ENCODE measurements at places on chromosomes 12 and 14.

GRCh38 chr12:75977952-75978671 is 53.5 kb downstream of the PHLDA1 start:
- DNase-seq = peak; percentile 95

DNA sequence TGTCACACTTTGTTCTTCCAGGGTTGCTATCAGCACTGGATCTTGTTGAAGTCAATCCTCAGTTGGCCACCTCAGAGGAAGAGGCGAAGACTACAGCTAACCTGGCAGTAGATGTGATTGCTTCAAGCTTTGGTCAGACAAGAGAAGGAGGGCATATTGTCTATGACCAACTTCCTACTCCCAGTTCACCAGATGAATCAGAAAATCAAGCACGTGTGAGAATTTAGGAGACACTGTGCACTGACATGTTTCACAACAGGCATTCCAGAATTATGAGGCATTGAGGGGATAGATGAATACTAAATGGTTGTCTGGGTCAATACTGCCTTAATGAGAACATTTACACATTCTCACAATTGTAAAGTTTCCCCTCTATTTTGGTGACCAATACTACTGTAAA is 23.7 kb downstream of the VTI1B start:
- DNase-seq = no peak

GRCh38 chr14:57392830-57393229 is 2.4 kb downstream of the NAA30 start:
- no peak for DNase-seq

DNA sequence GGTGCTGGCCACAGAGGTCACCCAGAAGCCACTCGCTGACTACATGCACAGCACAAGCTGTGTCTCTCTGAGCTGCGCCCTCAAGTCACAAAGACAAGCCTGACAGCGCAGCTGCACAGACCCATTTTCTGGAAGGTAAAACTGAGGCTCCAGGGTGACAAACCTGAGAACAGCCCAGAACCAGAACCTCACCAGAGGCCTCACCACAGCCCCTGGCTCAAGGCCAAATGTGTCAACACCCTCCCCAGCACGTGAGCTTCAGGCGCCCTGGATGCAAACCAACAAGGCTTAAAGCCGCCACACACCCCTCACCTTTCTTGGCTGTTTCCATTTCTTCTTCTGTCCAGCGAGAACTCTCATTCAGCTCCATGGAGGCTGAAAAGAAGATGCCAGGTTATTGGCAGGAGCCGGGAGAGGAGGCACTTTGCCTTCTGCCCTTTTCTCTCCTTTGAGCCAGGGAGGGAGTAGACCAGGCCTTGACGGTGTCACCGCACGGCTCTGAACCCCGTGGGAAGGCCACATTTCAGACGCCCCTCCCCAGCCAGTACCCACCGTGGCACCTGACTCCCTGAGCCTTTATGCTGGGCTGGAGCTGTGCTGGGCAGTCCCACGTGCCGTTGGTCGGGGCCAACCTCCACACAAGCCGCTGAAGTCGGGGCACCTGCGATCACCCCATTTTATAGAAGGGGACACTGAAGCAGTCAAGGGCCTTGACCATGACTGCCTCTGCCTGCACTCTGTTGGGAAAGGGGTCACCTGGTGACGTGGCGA is 103.1 kb downstream of the RFLNA start:
- DNase-seq = no peak

GRCh38 chr14:33932576-33933345 is 18.1 kb downstream of the EGLN3 start:
- peak; percentile 34 for DNase-seq

GRCh38 chr12:59823567-59823966 is 227.7 kb downstream of the SLC16A7 start:
- DNase-seq = no peak

- peak; percentile 89 for DNase-seq
Measured at GRCh38 chr12:109518820-109519665, 41.6 kb downstream of the UBE3B start.

DNA sequence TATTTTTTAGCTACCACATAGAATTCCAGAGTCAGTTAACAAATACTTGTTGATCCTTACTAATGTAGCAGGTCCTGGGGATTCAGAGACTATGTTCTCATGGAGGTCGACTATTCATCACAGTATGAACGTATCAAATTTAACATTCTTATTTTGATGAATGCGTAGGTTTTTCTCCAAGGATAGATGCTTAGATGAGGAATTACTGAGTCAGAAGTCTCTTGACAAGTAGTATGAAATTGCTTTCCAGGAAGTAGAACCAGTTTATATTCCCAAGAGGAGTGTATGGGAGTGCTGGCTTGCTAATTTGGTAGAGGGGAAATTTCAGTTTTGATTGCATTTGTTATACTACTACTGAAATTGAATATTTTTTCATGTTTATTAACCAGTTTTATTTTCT is 42.8 kb upstream of the CRADD start:
- DNase-seq = peak; percentile 35

DNA sequence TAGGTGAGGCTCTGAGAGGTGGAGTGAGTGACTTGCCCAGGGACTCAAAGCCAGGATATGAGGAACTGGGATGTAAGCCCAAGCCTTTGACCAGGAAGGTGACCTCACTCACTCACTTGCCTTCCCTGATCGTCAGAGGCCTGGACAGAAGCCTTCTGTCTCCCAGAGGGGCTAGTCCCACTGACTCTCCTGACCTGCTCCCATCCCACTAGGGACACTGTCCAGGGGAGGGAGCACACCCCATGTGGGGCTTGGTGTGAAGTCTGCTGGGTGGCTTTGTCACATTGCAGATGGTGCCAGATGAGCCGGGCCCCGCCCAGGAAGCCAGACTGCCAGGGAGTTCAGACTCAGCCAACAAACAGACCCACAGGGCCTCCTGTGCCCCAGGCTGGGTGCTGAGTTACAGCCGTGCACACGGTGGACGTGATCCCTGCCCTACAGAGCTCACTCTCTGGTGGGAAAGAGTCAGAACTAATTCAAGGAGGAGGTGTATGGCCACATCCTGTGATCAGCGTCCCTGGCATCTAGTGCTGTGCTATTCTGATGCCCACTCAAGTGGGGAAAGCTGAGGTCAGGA is 28.3 kb downstream of the MMAB start:
- DNase-seq = no peak

DNA sequence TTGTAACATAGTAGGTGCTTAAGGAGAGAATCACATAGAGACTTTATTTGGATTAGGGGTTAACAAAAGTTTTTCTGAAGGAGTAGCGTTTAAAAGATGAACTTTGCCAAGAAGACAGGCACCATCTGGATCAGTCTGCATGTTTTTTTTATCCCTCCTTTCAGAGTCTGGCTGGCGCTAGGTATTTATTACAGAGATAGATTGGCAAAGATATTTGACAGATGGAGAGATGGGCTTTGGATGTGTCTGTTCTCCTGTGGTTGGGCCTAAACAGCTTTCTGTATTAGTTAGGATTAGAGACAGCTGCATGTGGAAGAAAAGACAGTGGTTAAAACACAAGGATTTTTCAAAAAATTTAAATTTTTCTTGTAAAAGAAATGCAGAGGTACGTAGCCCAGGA is 133.9 kb downstream of the C12orf75 start:
- no peak for DNase-seq

GRCh38 chr12:102570256-102570655 is 89.9 kb upstream of the IGF1 start:
- no peak for DNase-seq

DNA sequence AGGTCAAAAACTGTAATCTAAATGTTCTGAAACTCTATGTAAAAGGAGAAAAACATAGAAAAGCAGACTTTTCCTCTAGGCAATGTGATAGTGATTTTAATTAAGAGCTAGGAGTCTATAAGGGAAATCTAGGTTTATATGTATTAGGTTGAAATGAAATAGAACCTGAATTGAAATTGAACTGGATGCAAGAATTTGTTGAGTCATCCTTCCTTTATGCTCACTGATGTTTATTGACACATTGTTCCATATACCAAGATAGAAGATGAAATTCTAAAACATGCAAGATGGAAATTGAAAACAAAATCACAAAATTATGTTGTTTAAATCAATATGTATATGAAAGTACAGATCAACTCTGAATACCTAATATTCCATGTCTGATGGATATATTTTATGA is 170.4 kb upstream of the FLRT2 start:
- no peak for DNase-seq

DNA sequence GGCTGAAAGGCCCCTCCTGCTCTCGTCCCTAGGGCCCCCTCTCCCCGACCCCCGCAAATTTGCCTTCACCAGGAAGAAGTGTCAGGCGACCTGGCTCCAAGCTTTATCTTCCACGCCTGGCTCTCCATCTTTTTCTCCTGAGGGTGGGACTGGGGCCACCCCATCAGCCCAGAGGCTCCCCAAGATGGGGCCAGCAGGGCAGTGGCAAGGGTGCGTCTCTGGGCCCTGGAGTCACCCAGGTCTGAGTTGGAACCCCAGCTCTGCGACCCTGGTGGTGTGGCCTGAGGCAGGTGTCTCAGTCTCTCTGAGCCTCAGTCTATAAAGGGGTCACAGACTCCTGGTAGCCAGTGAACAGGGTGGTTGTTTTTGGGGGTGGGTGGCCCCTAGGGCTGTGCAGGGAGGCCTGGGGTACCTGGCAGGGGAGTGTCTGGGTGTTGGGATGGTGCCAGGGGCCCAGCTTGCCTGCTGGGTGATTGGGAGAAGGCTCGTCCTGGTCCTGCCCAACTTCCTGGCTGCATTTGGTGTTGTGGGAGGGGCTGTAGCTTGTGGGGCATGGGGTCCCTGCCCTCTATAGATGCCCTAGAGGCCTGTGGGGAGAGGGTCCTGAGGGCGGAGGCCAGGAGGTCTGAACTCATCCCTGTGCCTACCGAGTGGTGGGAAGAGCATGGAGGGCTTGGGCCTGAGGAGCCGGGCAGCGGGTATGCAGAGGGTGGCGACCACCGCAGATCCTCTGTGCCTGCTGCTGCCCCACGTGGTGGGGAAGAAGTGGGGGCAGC is 7.6 kb downstream of the KIF26A start:
- no peak for DNase-seq

DNA sequence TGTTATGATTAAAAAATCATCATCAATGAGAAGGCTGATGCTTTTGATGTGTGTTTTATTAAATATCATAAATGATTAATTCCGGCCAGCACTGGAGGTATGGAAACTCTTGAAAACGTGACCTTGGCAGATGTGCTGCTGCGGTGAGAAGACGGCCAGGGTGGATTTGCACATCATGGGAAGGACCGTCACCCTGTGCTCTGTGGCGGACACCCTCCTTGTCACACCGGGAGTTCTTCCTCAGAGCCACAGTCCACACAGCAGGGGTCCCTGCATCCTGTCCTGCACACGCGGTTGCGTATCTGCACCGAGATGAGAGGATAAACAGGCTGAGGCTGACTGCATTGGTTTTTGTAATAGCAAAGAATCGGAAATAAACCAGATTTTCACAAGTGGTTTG is 33.5 kb downstream of the FZD10 start:
- no peak for DNase-seq

GRCh38 chr14:102602421-102603292 is 10.2 kb downstream of the RCOR1 start:
- no peak for DNase-seq

- DNase-seq = no peak
Measured at GRCh38 chr12:27999521-27999920, 27.0 kb upstream of the PTHLH start.

DNA sequence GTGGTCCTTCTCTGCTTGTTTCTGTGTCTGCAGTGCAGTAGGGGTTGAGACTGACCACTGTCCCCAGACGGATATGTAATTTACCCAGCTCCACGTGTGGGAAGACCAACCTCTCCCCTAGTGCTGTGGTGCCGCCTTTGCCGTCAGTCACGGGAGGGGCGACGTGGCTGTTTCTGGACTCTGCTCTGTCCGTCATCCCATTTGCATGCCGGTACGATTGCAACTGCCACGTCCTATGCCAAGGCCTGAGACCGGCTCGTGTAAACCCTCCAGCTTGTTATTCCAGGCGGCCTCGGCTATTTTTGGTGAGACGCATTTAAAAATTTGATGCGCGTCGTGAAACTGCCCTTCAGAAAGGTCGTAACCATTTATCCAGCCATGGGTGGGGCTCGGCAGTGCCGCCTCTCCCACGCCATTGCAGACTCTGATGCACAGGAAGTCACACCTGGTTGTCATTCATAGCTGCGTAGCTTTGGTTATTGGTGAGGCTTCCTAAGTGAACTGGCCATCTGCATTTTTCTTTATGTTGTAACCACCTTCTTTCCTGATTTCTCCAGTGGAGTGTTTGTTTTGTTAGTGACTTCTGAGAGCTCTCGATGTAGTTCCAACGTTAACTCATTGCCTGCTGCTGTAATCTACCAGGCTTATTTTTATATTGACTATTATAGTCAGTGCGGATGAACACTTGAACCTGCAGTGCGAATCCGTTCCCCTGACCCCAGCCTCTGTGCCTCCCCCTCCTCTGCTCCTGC is 75.1 kb downstream of the ADGRD1 start:
- no peak for DNase-seq

- no peak for DNase-seq
Measured at GRCh38 chr12:1122786-1123185, 131.8 kb downstream of the ERC1 start.

- no peak for DNase-seq
Measured at GRCh38 chr14:26655128-26655527, 57.3 kb upstream of the NOVA1 start.

DNA sequence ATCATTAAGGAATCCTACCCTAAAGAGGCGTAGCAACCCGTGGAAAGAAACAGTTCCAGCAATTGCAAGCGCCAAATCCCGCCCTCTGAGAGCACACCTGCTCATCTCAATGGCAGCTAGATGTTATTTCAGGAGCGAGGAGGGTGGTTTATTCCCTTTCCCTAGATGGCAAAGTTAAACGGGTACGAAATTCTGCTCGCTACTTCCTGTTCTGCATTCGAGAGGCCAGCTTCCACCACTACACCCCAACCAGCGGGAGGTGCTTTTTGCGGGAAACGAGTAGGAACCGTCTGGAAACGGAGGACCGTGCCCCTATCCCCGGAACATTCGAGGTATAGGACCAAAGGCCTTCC is 536 bp downstream of the VPS29 start:
- DNase-seq = peak; percentile 35

GRCh38 chr12:80894179-80894578 is 43.6 kb downstream of the LIN7A start:
- no peak for DNase-seq

DNA sequence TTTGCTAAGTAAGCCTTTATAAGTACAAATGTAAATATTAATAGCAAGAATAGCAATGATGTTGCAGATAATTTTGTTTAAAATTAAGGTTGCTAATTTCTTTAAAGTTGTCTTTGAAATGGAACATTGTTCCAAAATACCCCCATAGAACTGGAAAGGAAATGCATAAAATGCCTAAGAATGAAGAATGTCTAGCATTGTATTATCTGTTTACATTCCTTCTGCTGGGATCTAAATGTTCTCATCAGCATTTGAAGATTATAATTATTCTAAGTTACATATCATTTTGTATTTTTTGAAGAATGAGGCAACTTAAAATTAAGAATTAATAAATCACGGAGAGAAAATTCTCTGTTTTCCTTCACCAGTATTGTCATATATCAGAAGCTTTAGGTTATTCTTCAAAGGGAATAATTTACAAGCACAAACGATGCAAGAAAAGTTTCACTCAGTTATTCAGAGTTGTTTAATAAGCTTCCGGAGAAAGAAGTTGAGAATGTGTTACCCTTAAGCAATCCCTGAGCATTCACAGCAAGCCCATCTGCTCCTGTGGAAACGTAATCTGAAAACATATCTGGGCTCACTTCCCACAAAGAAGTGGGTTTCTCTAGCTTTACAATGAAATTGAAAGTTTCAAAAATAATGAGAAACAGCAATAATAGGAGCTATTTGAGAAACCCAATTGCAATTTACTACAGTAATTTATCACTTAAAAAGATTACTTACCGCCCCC is 21.3 kb downstream of the SLC6A15 start:
- DNase-seq = peak; percentile 33

- DNase-seq = no peak
Measured at GRCh38 chr12:77689510-77690086, 141.1 kb upstream of the NAV3 start.

- DNase-seq = no peak
Measured at GRCh38 chr12:92785563-92785950, 82.8 kb downstream of the PLEKHG7 start.

Data from COLO829 (cell line).